Stimulated activated memory B cell treated with anti-CD40 and anti-IgM and Interleukin-4, amounts not matched to agents 10 μg/mL and 1 μg/mL and 100 μg/mL, for 72 hours (primary cell): ENCODE measurements at places on chromosomes 4 and X.

DNA sequence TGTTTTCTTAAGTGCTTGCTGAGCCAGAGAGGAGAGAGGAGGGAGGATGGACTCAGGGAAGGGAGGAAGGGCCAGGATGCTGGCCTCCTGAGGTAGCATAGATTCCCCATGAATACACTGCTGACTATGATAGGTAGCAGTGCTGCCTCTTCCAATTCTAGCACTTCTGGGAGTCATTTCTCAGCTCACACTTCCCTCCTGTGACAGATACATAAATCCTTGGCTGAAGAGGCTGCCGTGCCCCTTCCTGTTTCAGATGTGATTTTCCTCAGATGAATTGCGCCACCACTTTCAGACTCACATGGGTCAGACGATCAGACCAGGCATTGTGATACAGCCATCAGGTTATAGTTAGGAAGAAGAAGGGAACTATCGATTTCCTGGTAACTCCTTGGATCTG is 22.4 kb downstream of the TSC22D3 start:
- ATAC-seq = no peak

DNA sequence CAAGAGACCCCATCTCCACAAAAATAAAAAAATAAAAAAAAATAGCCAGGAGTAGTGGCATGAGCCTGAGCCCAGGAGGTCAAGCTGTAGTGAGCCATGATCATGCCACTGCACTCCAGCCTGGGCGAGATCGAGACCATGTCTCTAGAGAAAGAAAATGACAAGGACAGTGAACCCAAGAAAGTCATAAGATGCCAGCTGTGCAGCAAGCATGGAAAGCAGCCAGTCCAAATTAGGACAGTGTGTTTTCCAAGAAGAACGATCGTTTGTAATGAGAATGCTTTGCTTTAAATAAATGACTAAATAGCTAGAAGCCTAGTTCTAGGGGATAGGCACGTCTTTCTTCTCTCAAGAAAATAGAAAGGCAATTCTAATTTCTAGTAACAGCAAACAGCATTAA is 58.4 kb upstream of the MSANTD1 start:
- ATAC-seq = no peak

- ATAC-seq = no peak
Measured at GRCh38 chr4:13635286-13635799, 7.8 kb upstream of the BOD1L1 start.

DNA sequence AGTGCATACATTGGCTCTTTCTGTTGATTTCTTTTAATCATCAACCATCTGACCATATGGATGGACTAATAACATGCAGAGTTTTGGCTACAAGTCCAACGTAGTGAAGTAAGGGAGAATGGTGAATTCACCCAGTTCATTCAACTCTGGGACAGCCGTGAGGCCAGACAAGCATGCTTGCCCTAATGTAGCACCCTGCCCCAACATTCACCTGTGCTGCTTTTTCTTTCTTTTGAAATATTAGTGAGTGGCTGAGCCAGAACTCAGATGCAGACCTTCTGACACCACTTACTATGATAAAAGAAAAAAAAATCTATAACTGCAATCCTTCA is 17.5 kb downstream of the ARSJ start:
- no peak for ATAC-seq

DNA sequence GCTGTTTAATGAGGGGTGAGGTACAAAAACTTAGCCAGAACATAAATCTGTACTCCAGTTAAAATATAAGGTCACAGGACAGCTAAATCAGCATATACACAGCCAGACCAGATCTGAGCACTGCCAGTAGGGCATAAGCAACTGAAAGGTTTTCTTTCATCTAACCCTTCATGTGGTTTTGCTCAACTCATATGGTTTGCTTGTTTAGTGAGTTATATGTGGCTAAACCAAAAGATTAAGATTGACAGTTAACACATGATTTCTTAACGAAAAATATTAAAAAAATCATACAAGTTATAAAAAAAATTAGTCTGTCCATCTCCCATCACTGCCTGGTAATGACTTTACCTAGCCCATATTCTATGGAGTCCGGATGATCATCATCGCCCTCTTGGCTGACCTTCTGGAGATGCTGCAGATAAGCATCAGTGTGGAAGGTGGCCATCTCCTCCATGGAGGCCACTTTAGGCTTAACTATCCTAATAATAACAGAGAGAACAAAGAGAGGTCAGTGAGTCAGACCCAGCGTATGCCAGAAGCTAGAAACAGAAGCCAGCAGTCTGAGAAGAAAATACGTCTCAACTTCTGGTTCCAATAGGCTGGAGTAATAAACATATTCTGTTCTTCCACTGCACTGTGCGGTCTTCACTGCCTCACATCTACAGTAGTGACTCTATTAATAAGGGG is 4.1 kb downstream of the HDAC8 start:
- no peak for ATAC-seq

- no peak for ATAC-seq
Measured at GRCh38 chrX:2577844-2578466, 77.2 kb upstream of the DHRSX start.

GRCh38 chr4:18749391-18749790 is 727.8 kb upstream of the LCORL start:
- ATAC-seq = no peak

GRCh38 chr4:168930413-168931196 is 79.5 kb downstream of the CBR4 start:
- ATAC-seq = no peak

- ATAC-seq = peak; percentile 29
Measured at GRCh38 chr4:3462790-3463415, at the start of gene DOK7. Gene DOK7 (plus strand): TSS chr4:3463306. CDS start chr4:3463376, 70 bp downstream.
